ENCODE measurements at places on chromosomes 4 and X. TPM values are rescaled to one million over a fixed set of nuclear protein-coding genes. Genes with fewer than 3 reads are reported as not detected.
A peak's percentile ranks its signal among the peaks of the same experiment; 100 is the strongest.

- DNase-seq: peak; percentile 32
Measured at GRCh38 chrX:23854122-23854521, 53.6 kb downstream of the APOO start.

- peak; percentile 58 for DNase-seq
Measured at GRCh38 chrX:3191201-3191600, 149.9 kb downstream of the ARSF start.

DNA sequence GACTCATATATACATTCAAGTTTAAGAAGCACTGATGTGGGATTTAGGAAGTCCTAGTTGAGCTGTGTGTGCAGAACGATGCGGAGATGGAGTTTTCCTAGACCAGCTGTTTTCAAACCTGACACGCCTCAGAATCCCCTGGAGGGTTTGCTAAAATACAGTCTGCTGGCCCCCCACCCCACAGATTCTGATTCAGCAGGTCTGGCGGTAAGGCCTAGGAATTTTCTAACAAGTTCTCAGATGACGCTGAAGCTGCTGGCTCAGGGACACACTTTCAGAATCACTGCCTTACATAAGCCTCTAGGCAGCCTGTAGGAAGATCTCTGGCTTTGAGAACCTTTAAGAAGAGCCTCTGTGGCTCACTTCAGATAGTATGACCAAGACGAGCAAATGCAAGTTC, 73.1 kb downstream of the PHEX start:
- DNase-seq: no peak

- DNase-seq: no peak
Measured at GRCh38 chrX:108033890-108034289, 11.0 kb upstream of the VSIG1 start.

GRCh38 chr4:32010221-32010620, 1290.1 kb downstream of the PCDH7 start:
- no peak for DNase-seq

DNA sequence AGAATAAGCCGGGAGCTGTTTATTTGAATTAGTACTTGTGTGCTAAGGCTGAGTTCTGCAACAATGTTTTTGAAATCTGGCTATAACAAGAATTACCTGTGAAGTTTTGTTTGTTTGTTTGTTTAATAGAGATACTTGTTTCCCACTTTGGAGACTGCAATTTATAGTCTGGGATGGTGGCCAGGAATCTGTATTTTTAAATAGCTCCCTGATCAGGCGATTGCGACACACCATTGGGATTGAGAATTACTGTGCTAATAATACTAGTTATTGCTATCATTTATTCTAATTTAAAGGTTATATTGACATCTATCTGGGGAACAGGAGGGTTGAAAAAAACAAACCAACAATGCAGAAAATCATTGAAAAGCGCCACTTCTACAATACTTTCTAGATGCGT, 951.6 kb upstream of the TENM3 start:
- DNase-seq: no peak

- peak; percentile 24 for DNase-seq
Measured at GRCh38 chrX:74286950-74287740, 16.8 kb upstream of the ZCCHC13 start.

- peak; percentile 2 for DNase-seq
Measured at GRCh38 chr4:126568652-126569570, 1063.8 kb upstream of the INTU start.

GRCh38 chrX:78753571-78753970, 6.1 kb downstream of the LPAR4 start:
- no peak for DNase-seq

GRCh38 chr4:111066447-111066846, 443.6 kb upstream of the PITX2 start:
- DNase-seq: peak; percentile 41

RIBC1 gene
- 0.34 TPM for total RNA-seq

- DNase-seq: peak; percentile 61
Measured at GRCh38 chr4:181007751-181008150, 1235.5 kb upstream of the TENM3 start.

LPAR4 gene
- total RNA-seq: 7.0 TPM

DNA sequence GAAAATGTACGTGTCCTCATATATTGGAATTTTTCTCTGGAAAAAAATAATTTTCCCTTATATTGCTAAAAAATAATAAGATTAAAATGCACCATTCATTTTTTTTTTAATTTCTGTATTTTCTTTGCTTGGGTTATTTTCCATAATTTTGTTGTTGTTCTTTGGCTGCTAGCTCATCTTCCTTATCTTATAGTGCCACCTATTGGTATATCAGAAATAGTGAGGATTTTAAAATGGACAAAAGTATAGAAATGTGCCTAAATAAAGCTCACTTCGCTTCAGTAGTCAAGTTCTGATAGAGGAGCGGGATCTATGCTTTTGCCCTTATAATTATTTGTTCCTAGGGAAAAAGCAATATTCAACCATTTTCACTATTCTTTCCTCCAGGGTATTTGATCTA, 134.8 kb downstream of the NAP1L3 start:
- DNase-seq: no peak

GPR173 gene
- 8.1 TPM for total RNA-seq

DNA sequence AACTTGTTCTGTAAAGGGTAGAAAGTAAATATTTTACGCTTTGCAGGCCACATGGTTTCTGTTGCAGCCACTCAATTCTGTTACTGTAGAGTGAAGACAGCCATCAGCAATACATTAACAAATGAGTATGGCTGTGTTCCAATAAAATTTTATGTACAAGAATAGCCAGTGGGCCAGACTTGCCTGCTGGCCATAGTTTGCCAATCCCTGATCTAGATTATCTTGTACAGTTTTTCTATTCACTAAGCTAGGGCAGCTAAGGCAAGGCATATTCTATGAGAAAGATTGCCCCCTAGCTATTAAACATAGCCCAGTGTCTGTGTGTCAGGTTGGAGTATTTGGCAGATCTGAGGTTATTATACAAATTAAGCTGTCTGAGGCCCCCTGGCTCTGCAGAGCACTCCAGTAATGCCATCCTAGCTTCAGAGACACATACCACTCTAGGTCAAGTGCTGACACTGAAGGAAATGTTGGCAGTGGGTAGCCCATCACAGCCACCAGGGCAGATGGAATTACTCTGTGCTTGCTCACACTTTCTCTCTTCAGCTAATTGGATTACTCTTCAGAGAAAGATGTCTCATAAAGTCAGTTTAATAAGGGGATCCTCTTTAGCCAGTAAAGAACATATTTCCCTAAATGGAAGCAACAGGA, 40.7 kb downstream of the MTTP start:
- no peak for DNase-seq

Data from astrocyte (in vitro differentiated cells and primary cell).